ENCODE measurements at places on chromosomes 4 and X.

GRCh38 chr4:140151699-140152012, 2.3 kb downstream of the MAML3 start:
- DNase-seq = peak; percentile 75

- no peak for DNase-seq
Observed at GRCh38 chrX:15505101-15505500, 4.5 kb downstream of the BMX start.

GRCh38 chr4:111214371-111214770, 591.5 kb upstream of the PITX2 start:
- no peak for DNase-seq

GRCh38 chrX:118745570-118745969, 18.2 kb downstream of the IL13RA1 start:
- no peak for DNase-seq
